Stimulated activated CD4-positive, alpha-beta T cell treated with anti-CD3 and anti-CD28 coated beads, Interleukin-4, amount 100 ng/mL, for 24 hours (primary cell): ENCODE measurements at places on chromosomes 3 and 15.

- DNase-seq = no peak
Observed at GRCh38 chr3:177807150-177807875, 610.0 kb upstream of the TBL1XR1 start.

GRCh38 chr3:4584456-4585249 lies 91.5 kb downstream of the ITPR1 start:
- peak; percentile 9 for DNase-seq

GRCh38 chr3:124829819-124830554 lies 57.2 kb downstream of the ITGB5 start:
- DNase-seq = no peak

- no peak for DNase-seq
Observed at GRCh38 chr15:68403161-68403941, 28.6 kb downstream of the ITGA11 start.

DNA sequence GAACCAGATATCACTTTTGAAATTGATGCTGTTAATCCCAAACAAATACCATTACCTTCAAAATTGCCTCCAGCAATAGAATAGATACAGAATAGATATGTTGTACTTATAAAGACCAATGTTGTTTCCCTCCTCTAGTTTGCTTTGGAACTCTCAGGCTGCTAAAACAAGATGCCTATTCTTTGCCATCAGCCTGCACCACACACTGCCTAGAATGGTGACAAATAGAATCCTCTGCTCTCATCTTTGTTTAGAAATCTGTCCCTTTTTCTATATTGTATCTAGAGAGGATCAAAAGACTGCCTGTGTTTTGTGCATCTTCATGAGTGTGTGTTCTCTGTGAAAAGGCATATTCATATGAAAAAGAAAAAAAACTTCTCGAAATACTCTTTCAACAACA lies 349.2 kb upstream of the CCDC54 start:
- no peak for DNase-seq

DNA sequence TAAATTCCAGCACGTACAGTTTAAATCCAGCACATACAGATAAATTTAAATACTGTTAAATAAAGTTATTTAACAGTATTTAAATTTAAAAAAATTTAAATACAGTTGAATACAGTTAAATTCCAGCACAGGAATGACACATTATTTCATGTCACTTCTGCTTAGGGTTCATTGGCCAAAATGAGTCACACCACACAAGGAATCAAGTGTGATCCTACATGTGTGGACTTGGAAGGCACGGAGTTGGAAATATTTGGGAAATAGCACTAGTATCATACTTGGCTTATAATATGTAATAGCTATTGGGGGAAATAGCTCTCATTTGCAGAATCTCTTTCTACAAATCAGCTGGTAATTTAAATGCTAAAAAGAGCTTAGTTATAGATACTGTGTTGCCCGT lies 10.6 kb downstream of the RAB7A start:
- no peak for DNase-seq

DNA sequence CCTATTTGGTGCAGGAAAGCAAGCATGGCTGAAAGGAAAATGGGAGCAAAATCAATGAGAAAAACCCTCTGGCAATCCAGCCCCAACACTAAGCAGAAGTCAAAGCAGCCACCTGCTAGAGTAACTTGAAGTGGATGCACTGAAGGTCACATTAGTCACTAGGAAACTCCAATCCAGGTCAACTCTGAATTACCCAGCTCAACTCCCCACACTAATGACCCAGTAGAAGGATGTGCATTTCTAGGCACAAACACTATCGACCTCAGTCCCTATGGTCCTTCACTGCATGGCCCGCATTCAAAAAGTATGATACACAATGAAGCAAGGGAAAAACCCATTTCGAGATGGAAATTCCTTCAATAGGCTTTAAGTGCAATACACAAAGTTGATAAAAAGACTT lies 80.6 kb downstream of the RAD18 start:
- DNase-seq = no peak

DNA sequence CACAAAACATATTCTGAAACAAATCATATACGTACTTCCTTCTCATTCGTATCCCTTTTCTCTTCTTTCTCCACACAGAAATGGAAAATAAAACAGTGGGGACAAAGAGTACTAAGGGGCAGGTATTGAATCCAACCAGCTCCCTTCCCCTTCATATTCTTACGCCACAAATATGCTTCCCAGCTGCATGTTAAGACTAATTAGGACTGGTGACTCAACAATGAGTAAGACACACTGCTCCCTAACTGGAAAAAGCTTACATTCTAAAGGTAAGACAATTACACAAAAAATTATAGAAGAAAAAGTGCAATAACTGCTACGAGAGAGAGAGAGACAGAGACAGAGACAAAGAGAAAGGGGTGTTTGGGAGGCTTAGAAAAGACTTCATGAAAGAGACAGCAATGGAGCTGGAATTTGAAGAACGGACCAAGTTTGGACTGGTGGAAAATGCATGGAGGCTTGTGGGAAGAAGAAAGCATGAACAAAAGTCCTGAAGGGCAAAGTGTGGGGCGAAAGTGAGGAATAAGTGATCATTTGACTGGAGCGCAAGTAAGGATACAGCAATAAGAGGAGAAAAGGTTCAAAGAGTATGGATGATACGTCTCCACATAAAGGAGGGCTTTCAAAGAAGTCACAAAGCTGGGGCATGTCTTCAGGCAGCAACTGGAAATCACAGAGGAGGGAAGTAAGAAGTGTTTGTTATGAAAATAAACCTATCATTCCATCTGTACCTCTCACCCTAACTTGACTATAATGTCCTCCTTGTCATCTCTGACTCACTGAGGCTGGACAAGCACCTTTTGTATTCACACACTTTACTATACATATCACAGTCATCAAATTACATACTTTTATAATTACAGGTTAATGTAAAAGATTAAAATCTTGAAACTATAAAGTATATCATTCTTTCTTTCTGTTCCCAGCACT lies 49.2 kb downstream of the RYK start:
- DNase-seq = no peak

- DNase-seq = no peak
Observed at GRCh38 chr3:148697306-148698189, at the start of gene AGTR1. Gene AGTR1 (plus strand): TSS chr3:148697903. CDS start chr3:148741036, 43,133 bp downstream.

DNA sequence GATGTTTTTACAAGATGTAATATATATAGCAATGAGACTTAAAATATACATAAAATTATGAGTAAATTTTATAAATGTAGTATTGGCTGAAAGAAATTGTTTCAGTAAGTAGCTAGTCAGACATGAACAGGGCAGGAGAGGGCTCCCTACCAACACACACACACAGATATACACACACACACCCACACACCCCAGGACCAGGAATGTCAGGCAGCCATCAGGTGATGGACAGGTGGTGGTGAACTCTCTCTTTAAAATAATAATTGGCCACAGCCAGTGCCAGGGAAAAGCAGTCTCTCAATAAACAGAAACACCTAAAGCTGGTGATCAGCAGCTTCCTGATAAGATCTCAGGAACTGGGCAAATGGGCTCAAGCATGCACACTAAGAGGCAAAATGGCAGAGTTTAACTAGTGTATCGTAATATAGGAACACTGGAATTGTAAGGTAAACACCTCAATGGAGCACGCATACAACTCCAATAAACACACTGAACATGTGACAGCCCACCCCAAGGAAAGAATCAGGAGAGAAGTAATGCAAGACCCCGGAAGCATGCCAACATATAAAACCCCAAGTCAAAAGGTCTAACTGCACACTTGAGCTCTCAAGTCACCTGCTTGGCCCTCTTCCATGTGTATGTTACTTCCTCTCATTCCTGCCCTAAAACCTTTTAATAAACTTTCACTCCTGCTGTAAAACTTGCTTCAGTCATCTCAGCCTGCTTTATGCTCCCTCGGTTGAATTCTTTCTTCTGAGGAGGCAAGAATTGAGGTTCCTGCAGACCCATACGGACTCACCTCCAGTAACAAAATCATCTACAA lies 1034.1 kb upstream of the SEMA6D start:
- no peak for DNase-seq

- DNase-seq = no peak
Observed at GRCh38 chr3:180036092-180036670, 556 bp downstream of the PEX5L start.

DNA sequence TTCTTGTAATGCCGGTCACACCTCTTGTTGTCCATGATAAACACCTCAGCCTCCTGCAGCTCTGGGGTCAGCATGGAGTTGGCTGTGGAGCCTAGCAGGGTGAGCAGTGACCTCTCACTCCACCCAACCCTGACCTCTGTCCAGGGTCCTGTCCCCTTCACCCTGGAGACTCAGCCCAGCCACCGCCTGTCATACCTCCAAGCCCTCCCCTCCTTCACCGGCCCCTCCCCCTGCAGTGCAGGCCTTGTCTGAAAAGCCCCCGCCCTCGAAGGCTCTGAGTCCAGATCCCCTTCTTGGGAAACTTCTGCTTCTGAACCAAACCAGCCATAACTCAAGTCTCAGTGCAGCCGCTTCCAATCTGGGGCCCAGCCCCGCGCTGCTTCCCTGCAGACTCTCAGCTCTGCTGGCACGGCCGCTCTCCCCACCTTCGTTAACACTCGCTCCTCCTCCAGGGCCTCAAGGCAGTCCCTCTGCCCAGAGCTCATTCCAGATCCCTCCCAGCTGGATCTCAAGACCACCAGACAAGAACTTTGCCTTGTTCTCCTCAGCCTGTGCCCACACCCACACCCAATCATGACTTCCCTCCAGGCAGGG lies 25.4 kb upstream of the PRSS50 start:
- no peak for DNase-seq

DNA sequence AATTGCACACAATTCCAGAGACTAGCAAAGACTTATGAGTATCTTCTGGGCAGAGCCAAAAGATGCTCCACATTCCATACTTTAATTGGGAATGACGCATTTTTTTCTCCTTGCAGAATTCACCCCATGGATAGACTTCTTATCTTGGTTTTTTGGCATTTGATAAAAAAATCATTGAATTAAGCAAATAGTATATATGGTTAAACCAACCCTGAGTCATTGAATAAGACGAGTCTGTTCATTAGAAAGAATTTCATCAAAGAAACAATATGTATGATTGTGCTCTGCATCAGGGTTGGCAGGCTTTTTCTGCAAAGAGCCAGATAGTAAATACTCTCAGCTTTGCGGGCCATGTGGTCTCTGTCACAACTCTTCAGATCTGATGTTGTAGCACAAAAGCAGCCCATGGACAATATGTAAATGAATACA lies 9.2 kb upstream of the PDZRN3 start:
- no peak for DNase-seq

DNA sequence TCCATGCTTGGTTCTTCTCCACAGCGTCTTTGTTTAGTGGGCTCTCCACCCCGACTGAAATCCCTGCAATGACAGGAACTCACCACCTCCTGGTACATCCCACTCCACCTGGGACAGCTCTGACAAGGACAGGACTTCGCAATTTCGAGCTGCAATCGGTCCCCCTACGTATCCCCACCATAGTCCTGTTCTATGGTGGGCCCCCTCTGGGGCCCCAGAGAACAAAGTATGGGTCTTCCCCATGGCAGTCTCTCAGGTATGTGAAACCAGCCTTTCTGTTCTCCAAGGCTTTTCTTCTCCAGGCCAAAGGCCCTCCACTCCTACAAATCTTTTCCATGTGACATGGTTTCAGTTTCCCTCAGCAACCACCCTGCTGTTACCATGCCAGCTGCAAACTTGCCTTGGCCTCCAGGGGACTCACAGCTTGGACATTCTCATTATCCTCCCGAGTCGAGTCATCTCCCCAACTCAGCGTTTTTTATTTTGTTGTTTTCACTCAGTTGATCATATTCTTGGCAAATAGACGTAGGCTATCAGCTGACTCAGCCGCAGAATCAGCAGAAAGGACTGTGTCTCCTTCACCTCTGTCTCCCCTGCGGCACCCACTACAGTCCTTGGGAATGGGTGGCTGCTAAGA lies 233.3 kb downstream of the OPA1 start:
- DNase-seq = no peak

DNA sequence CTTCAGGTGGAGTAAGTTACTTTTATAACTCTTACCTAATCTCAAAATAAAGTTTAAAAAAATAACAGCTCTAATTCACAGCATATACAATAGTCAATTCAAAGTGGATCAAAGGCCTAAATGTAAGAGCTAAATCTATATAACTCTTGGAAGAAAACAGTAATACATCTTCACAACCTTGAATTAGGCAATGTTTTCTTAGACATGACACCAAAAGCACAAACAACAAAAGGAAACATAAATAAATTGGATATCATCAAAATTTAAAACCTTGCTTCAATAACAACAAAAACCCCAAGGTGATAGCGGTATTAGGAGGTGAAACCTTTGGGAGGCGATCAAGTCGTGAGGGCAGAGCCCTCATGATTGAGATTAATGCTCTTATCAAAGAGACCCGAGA lies 12.8 kb downstream of the DENND6A start:
- no peak for DNase-seq

- no peak for DNase-seq
Observed at GRCh38 chr3:21790466-21790865, 39.5 kb upstream of the ZNF385D start.

DNA sequence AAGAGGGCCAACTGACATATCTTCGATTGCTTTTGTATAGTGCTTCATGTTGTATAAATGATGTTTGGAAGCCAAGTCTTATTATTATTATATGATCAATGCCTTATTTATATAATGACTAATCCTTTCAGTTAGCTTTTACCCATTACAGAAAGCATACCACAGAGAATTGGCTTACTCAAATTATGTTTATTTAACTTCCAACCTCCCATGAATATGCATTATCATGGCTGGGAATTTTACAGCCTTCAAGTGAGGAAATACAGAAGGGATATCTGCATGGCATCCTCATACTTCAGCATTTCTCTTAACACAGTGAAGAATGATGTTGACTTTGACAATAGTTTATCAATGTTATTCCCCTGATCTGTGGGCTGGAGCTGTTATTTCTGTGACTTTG lies 225.9 kb upstream of the GAP43 start:
- DNase-seq = no peak

- no peak for DNase-seq
Observed at GRCh38 chr15:63985221-63986184, 60.8 kb downstream of the DAPK2 start.

GRCh38 chr3:5756443-5756842 lies 568.9 kb downstream of the EDEM1 start:
- no peak for DNase-seq

- DNase-seq = no peak
Observed at GRCh38 chr15:78079298-78080087, 2.0 kb upstream of the TBC1D2B start.

DNA sequence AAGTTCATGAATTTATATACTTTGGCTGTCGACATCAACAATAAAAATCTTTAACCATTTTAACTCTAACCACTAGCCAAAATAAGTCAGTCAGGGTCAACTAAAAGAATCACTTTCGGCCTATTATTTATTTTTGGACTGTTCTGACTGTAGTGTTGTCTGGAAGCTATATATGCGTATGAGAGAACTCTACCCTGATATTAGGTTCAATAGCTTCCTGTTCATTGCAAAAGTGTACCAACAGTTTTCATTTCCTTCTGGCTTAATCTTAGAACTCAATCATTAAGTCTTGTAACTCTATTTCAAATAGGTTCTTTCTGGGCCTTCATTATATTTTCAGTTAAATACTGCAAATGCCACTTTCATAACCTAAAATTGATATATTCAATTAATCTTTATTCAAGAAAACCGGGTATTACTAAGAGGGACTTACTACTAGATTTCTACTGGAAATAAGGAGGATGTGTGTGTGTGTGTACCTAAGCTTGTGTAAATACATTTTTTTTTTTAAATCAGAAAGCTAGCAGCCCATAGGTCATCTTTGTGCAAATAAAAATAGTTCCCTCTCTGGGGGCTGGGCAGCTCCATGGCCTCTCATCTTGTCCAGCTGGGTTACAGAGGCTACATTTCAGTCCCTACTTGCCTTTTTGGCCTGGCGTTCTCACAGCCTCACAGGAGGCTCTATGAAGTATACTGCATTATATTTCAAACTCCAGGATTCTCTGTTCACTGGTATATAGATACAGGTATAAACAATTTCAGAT lies 5.8 kb downstream of the SERPINI2 start:
- DNase-seq = no peak

GRCh38 chr15:72890043-72890442 lies 106.5 kb upstream of the ADPGK start:
- DNase-seq = no peak
